Stimulated activated naive CD4-positive, alpha-beta T cell treated with Interleukin-2 at 50 U/mL for 16 hours (primary cell): ENCODE measurements at places on chromosomes 5 and 9.

DNA sequence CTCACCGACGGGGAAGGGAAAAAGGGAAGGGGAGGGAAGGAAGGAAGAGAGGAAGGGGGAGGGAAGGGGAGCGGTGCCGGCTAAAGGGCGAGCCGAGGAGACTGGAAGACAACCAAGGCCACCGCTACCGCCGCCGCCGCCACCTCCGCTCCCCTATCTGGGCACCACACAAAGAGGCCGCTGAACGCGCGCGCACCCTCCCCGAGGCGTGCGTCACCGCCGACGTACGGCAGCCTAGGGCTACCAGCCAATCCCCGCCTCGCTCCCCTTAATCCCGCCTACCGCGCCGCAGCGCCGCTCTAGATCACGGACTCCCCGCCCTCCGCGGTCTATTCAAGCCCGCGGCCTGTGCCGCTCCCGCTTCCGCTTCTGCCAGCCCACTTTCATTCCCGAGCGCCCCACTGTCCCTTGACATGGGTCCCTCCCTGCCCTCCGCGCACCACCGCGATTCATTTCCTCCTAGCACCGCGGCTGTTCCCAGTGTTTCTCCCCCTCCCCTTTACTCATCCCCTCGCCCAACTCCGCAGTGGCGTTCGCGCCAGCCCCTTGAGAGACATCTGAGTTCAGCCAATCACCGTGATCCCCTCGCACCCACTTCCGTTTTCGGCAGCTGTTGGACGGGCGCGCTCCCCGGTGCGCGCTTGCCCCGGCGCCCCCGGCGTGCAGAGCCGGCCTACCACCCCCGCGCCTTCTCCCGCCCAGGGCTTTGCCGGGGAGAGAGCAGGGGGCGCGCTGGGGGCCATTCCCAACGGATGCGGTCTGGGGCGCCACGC, at the start of gene HNRNPA0:
TSS of gene HNRNPA0 (minus strand) at position 176 of the 773 bp plus-strand sequence. CDS start 297 bp downstream, outside the sequence.
- DNase-seq: peak; percentile 96

DNA sequence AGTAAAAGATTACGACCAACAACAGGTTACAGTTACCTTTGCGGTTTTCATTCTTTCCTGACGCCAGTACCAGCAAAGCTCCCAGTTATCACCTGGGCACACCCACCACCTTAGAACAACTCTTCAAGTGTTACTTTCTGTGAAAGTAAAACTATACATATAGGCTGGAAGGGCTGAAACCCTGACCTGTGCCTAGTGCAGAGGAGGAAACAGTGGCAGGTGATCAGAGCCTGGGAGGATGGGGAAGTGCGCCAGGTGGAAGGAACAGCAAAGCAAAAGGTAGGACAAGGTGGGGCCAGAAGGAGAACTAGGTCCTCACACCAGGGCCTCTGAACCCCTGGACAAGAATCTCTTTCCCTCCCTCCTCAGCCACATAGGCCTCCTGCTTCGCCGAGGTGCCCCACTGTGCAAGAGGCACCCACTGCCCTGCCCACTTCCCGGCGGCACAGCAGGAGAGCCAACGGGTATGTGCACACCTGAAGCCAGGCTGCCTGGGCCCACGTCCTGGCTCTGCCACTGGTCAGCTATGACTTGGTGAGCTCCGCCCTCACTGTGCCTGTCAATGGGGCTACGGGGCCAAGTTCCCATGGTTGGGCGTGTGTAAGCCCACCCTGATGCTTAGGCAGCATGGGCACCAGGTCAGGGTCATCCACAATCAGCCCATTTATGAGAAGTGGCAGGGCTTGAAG, 26.9 kb downstream of the BICD2 start:
- no peak for DNase-seq

DNA sequence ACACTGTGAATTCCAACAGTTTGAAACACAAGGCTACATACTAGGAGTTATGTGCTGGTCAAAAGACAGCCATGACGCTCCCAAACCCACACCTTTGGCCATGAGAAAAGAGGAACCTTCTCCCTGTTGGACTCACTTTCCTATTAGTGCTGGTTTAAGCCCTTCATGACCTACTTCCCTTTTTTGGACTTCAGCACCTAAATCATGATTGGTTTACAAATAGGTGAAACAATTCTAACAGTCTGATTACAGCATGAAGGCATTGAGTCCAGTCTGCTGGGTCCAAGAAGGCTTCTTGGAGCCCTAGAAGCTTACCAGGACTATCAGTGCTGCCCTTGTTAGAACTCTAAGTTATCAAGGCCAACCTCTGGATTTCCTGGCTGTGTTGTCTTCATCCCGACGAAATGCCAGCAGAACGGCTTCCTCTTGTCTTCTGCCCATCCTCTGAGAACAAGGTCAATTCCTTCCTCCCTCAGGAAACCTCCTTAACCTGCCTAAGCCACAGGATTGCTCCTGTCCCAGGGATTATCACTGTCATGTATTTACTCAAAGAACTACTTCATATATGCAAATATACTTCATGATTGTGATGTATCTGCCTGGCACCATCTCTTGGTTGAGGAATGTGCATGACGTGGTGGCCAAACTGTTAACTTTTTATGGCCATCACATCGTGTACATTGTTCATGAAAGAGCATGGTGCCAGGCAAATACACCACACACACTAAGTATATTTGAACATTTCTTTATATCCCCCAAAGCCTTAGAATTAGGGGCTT, 83.6 kb downstream of the ANKH start:
- no peak for DNase-seq

GRCh38 chr9:98944057-98944733, 488 bp downstream of the COL15A1 start:
- DNase-seq: no peak

DNA sequence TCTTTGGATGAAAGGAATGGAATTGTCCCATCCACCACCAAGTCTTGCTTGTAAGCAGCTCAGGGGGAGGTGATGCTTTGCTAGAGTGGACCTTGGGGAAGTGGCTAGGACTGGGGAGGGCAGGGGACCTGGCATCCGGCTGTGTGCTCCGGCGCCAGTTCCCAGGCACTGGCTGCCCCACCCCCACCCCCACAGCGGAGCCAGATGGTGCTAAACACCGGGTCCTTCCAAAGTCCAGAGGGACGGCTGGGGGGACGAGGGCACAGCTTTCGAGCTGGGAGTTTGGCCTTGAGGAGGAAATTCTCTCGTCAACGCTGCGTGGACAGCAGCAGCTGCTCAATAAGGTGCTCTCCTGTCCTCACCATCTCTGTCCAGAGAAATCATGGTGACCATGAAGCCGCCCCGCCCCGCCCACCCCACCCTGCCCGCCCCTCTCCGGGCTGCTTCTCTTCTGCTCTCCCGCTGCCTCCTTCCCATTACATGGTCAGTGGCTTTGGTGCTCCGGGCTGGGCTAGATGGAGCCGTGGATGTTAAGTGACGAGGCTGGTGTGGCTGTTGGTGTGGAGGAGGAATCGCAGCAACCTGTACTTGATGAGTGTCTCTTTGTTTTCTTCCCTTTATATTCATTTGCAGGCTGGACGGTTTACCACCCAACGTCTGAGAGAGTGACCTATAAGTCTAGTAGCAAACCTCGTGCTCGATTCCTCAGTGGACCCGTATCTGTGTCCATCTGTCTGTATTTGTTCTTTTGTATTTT, 115.7 kb downstream of the WNK2 start:
- DNase-seq: no peak
